ENCODE measurements at places on chromosomes 7 and 10. TPM values are rescaled to one million over a fixed set of nuclear protein-coding genes. Genes with fewer than 3 reads are reported as not detected.

- DNase-seq, result no peak
These were observed 6.9 kb downstream of the C10orf105 start for GRCh38 chr10:71712572-71713134.

- no peak for DNase-seq
These were observed 25.6 kb downstream of the HPS6 start for GRCh38 chr10:102090772-102091171.

DNA sequence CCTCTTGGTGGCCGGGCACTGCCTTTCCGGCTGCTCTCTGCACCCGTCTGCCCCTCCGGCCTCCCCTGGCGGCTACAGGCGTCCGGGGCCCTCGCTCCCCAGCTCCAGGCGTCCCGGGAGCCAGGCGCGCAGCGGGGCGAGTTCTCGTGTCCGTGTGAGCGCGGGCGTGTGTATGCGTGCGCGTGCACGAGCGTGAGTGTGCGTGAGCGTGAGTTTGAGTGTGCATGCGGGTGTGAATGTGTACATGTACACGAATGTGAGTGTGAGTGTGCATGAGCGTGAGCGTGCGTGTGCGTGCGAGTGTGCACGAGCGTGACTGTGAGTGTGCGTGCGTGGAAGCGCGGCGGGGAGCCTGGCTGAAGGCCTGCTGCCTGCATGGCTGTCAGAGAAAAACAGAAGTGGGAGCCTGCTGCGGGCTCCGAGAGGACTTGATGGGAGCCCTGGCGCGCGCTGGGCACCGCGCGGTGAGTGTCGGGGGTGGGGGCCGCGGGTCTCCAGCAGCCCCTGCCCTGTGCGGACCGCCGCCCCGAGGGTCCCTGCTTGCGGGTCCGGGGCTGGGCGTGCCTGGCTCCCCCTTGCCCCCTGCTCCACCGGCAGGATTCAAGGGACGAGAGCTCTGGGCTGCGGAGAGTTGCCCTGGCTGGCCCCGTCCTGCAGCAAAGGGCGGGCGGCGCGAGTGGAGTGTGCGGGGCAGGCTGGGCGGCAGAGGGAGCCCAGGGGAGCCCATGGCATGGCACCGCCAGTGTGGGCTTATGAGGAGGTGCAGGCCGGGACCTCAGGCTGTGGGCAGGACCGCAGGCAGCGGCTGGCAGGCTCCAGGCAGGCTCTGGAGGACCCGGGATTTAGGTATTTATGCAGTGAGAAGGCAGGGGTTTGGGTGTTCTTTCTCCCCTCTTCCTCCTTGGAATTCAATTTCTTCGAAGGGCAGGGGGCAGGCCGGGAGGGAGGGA is 75.8 kb upstream of the EN2 start:
- DNase-seq, result no peak

DNA sequence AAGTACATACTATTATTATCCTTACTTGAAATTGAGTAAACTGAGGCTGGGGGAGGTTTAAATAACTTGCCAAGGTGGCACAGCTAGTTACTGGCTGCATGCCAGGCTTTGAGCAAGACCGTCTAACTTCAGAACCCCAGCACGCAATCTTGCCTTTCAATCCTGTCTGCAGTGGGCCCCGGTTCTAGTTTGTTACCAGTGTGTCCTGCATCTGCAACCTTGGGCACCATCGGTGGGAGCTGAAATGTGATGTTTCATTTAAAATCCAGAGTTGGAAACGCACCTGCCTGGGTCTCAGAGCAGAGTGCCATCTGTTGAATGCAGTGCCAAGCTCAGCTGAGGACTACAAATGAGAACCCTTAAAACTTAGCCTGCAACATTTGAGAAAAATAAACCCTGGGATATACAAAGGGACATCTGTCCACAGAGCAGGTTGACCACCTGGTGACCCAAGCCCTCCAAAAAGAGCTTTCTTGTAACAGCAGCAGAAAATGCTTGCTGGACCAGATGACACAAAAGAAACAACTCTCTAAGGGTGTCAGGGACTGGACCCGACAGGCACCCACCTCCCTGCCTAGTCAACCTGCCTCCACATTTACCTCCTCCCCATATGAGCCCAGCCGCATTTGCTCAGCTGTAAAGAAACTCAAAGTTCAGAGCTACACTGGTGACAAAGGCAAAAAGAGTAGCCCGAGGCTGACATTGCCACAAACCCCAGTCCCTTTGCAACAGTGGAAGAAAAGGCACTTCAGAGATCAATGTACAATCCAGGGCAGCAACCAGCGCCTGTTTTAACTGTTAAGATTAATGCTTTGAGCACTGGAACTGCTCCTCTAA is 1.7 kb downstream of the SH3PXD2A start:
- DNase-seq, result no peak

DNA sequence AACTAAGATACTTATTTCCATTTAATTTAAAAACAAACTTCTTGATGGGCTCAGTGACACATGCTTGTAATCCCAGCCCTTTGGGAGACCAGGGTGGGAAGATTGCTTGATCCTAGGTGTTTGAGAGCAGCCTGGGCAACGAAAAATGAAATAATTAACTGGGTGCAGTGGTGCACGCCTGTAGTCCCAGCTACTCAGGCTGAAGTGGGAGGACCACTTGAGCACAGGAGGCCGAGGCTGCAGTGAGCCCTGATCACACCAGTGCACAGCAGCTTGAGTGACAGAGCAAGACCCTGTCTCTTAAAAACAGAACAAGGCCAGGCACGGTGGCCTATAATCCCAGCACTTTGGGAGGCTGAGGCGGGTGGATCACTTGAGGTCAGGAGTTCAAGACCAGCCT is 37.4 kb downstream of the AVL9 start:
- no peak for DNase-seq

GRCh38 chr10:102405632-102406031 is 10.1 kb downstream of the NFKB2 start:
- DNase-seq, result no peak

- DNase-seq, result no peak
These were observed 182.8 kb upstream of the PHYHIPL start for GRCh38 chr10:58993480-58994221.

- DNase-seq, result no peak
These were observed 144.1 kb upstream of the FAM171A1 start for GRCh38 chr10:15515202-15515601.

DNA sequence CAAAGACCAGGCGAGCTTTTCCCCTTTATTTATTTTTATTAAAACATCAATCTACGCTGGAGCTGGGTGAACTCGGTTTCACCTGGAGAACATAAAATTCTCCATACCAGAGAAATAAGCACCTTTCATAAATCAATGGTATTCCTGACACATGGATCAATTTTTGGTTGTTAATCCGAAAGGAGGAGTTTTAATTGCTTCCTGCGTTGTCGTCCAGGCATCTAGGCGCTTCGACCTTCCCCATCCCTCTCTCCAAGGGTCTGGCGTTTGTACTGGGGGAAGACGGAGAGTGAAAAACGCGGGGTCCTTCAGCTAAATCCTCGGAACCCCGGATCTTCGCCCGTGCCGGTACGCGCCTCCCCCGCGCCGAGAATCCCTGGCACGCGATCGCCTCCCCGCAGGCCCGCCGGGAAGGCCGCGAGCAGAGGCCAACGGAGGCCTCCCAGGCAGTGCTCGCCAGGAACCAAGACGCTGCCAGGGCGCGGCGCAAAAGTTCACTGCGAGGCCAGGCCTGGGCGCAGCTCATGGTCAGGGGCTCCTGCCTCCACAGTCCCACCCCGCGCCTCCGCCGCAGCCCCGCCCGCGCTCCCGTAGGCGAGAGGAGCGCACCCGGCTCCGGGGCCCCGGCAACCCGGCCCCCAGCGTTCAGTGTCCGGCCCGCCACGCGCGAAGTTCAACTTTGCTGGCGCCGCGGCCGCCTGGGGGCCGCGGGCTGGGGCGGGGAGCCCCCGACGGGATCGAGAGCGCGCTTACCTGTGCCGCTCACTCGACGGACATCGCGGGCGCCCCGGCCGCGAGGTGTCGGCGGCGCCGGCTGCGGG is 8.3 kb upstream of the EBF3 start:
- DNase-seq, result no peak

GRCh38 chr10:3636356-3637181 is 148.4 kb downstream of the KLF6 start:
- no peak for DNase-seq

GRCh38 chr10:119241066-119241465 is 33.7 kb downstream of the GRK5 start:
- DNase-seq, result no peak

GRCh38 chr10:119518176-119518575 is 24.3 kb downstream of the RGS10 start:
- DNase-seq, result no peak

DNA sequence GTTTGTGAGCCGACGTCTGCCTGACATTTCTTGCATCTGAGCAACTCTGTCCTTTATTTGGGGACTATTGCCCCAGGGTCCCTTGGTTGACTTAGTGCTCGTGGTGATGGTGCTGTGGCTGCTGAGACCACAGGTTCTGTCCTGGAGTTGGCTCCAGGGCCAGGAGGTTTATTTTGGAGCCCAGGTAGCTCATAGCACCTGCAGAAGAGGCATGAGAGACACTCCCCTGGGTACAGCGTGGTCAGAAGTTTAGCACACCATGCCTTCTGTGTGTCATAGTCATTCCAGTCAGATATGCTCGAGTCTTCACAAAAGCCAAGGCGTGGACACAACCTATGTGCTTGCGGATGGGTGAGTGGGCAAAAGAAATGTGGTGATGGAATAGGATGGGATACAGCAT is 496.9 kb downstream of the TCERG1L start:
- DNase-seq, result no peak

DNA sequence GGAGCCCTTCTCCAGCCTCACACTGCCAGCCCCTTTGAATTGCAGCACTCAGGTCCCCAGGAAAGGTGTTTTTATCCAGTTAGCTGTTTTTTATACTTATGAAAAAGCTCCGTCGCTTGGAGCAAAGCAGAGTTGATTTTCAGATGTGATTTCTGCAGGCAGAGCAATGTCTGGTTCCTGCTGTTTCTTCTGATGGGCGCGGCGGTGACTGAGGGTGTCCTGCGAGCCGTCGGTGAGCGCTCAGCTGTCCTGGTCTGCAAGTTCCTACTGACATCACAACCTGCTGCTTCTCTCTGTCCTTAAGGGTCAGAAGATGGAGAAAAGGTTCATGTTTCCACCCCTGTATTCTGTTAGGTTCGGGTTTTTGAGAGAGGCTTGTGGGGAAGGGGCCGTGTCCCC is 109.6 kb upstream of the FAM20C start:
- DNase-seq, result no peak

DNA sequence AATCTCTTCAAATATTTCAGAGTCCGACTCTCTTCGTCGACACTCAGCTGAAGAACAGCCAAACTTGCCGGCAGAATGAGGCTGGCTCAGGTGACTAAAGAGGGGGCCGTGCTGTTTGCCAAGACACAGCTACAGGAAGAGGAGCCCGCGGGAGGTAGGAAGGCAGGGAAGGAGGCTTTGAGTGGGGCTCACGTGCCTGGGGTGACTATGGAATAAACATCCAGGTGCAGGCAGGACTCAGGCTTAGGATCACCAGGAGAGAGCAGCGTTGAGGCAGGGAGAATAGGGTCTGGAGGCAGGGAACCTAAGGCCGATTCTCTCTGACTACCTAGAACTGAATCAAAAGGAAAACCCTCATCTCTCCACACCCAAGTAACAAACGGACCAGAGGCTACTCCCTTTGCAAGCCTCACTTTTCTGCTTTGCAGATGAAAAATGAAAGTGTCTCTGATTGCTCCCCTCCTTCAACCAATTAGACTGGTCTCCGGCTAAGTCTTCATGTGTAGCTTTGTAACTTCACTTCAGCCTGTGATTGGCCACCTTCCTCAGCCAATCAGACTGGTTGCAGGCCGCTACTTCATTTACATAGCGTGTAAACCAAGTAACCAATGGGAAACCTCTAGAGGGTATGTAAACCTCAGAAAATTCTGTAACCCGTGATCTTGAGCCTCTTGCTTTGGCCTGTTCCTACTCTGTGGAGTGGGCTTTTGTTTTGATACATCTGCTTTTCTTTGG is 19.7 kb upstream of the BNIP3 start:
- no peak for DNase-seq

The RET gene
- 0.31 TPM for total RNA-seq

The CALML3 gene
- total RNA-seq, result not detected

The ERVW-1 gene
- total RNA-seq, result not detected

The PCGF5 gene
- 51.7 TPM for total RNA-seq

The TMEM26 gene
- total RNA-seq, result not detected

All from activated T-helper 1 cell treated with anti-CD3 and anti-CD28 coated beads, Interleukin-12 subunit alpha, Interleukin-12 subunit beta, Interleukin-2, Interleukin-4 antibody, amounts not matched to agents 30 ng/mL and 10 ng/mL and 1 ng/mL, durations not matched to agents 14 hours and 24 hours and 36 hours (primary cell).